ENCODE measurements at places on chromosomes 3 and 15.

DNA sequence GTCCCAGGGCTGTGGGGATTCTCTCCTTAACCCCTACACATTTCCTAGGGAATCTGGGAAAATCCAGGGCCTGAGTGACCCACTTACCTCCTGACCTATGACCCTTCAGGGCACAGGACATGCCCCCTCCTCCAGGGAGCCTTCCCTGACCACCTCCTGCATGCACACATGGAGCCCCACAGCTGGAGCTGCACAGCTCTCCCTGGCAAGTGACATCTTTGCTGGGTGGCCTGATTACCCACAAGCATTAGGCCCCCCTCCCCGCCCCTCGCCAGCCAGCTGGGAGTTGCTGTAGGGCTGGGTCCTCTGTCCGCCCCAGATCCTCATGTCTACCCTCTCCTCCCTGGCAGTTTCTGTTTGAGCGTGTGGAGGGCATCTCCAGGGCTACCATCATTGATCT lies 21.4 kb downstream of the HDAC11 start:
- no peak for DNase-seq

- DNase-seq = no peak
Observed at GRCh38 chr3:161854232-161854771, 357.7 kb downstream of the OTOL1 start.

DNA sequence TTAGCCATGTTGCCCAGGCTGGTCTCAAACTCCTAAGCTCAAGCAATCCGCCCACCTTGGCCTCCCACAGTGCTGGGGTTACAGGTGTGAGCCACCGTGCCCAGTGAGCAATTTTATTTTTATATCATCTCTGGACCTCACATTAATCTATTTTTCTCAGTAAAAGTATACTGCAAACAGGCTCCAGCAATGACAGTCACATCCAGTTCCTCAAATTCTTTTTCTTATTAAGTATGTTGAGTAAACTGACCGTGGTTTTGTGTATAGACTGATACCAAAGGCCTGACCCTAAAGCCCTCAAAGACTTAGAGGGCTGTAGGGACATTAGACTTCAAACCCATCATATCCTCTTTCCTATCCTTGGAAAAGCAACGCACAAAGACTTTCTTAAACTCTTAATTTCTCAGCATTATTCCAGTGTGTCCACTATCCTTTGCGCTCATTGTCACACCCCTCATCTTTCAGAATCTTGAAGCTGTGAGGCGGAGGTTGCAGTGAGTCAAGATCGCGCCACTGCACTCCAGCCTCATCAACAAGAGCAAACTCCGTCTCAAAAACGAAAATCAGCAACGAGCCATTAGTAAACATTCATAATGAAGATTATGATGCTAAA lies 2.0 kb downstream of the NGLY1 start:
- DNase-seq = no peak

- DNase-seq = no peak
Observed at GRCh38 chr15:76147906-76148570, 88.3 kb downstream of the TMEM266 start.

DNA sequence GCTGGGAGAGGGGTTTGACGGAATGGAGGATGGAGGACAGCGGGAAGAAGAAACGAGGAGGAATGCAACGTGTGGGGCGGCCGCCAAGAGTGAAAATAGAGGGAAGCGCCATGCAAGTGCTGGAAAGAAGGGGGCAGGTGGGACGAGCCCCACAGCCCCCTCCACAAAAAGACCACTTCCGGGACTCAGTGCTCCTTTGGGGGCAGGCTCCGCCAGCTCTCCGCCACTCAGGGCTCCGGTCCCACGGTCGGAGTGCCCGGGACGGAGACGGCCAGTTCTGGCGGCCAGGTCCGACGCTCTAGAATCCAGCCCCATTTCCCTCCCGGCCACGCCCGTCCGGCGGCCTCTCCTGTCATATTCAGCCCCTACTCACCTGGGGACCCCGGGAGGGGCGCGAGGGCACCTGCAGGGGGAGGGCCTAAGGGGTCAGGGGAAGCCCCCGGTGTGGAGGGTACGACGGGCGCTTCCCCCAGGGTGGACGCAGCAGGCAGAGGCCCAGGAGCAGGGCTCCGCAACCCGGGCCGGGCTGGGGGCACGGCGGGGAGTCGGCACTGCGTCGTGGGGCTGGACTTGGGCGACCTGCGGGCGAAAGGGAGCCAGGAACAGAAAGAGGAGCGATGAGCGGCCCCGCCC lies 25.5 kb upstream of the CSPG4 start:
- DNase-seq = no peak

- no peak for DNase-seq
Observed at GRCh38 chr3:23161896-23162570, 41.1 kb upstream of the UBE2E2 start.

GRCh38 chr3:98770261-98771039 lies 7.3 kb downstream of the ST3GAL6 start:
- peak; percentile 65 for DNase-seq

- no peak for DNase-seq
Observed at GRCh38 chr3:161914703-161915417, 418.3 kb downstream of the OTOL1 start.

DNA sequence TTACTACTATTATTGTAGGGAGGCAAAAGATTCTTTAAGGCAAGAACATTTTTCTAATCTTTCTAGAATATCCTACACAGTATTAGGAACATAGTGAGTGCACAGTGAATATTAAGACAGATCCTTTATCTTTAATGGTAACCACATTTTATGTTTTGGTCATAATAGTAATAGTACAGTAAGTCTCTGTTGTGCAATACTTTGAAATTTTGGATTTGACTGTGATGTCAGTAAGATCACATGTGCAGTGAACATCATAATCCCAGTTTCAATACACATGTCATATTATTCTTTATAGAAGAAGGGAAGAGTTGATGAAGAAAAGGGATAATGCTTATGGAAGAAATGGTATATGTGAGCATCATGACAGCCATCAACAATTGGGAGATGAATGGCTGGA lies 10.7 kb downstream of the STT3B start:
- DNase-seq = no peak

DNA sequence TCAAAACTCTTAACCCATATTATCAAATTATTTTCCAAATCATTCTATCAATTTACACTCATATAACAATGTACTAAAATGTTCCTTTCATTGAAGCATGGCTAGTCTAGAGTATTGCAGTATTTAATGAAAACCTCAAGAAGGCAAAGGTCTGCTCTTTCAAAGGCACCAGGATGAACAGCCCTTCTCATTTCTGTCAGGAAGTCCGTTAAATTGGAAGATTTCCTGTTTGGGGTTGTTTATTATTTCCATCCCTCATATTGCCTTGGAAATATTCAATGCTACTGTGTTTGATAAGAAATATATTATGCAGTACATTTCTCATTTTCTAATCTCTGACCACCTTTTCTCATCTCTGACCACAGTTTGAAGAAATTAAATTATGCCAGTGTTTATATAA lies 25.1 kb downstream of the ACKR4 start:
- no peak for DNase-seq

DNA sequence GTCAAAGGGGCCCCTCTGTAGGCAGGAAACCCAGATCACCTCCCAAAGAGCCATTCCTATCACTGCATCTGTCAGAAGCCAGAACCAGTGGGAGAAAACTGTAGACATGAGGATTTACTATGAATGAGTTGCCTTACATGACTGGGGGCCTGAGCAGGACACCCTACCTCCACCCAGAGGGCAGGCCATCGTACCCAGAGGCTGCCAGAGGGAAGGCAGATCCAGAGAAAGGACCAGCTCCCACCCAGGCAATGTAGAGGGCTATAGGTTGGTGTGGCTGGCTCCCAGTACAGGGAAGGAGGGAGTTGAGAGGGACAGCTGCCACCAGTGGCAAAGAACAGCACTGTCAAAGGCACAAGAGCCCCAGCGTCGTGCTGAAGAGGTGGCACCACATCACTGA lies 233.2 kb downstream of the OCA2 start:
- DNase-seq = no peak

DNA sequence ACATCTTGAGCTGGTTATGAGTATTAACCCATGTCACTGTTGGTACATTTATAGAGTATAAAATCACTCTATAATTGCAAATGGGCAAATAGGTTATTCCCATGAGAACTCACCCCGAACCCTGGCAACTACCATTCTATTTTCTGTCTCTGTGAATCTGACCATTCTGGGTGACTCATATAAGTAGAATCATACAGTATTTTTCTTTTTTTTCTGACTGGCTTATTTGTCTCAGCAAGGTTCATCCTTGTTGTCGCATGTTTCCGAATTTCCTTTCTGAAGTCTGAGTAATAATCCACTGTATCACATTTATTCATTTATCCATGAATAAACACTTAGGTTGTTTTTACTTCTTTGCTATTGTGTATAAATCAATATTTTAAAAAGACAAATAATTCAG lies 59.9 kb upstream of the CHRM5 start:
- DNase-seq = no peak

DNA sequence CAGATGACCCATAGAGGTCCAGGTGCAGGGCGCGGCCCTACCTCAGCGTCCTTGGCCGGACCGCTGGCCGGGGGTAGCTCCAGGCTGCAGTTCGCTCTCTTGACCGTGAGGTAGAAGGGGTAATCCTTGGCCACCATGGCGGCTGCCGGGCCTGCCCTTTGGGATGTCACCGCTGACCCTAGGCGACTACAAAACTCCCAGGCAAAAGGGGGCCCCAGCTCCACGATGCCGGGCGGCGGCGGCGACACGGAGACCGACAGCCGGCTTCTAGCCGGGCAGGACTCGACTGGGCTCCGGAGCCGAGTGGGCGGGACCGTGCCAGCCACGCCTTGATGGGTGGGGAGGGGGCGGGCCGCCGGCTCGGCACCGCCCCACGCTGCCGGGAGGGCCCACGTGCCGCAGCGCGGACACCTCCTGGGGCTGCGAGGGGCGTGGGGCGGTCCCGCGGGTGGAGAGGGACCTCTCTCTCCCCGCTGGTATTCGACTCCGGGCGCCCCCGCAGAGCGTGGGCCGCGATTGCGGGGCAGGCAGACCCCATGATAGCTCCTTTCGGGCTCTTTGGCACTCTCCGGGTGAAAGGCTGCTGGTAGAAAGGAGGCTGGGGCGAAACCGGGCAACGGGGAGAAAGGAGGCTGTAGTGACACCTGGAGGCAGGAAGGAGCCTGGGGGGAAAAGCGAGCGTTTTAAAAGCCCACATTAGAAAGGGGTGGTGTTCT lies at the start of gene ARHGEF3:
Gene ARHGEF3, minus strand, starts transcription at position 288 of the 716 bp plus-strand sequence. Its CDS starts 151 bp downstream, at position 137.
- DNase-seq = no peak

DNA sequence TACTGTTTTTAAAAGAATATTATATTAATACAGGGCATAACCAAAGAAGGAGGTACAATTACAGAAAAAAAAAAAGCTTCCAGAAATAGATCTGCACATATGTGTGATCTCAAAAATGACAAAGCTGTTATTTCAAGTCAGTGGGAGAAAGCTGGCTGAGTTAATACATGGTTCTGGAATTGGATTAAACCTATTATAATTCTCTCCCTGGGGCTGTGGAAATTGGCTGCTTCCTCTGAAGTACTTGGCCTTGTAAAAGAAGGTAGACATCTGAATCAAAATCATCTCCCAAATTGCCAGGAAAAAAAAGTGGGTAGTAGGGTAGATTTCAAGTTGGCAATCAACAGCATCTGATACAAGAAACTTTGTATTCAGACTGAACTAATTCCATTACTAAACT lies 723.9 kb upstream of the ALCAM start:
- no peak for DNase-seq

- no peak for DNase-seq
Observed at GRCh38 chr15:36977659-36978058, 122.7 kb downstream of the MEIS2 start.

GRCh38 chr3:142366434-142366833 lies 81.4 kb downstream of the XRN1 start:
- no peak for DNase-seq

DNA sequence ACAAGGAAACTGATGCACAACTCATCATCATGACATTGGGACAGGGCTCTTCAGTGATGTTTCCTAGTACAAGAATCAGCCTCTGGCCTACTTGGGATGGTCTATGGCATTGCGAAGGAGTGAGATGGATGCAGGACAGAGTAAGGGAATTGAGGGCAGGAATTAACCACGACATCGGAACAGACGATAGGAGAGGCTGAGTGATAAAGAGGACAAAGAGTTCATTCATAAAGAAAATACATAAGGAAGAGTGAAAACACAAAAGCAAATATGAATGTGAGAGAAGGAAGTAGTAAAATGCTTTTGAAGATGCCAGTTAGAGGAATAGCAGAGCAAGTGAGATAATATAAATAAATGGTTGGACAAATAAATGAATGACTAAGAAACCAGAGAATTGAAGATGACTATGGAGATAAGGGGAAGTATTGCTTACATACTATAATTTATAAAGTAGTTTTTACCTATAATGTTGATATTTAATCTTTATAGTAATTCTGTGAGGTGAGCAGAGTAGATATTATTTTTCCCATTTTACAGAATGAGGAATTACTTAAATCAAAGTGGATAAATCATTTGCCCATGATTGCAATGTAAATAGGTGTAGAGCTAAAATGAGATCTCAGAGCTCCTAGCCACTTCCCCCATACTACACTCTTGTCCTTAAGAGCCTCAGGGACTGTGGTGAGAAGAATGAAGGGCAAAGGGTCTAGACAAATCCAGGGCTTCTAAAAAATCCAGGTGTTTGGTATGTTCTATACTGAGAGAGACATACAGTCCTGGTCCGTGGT lies 203.3 kb downstream of the DTWD1 start:
- DNase-seq = no peak

GRCh38 chr15:57406062-57406772 lies 29.9 kb downstream of the CGNL1 start:
- DNase-seq = no peak

- no peak for DNase-seq
Observed at GRCh38 chr3:157487339-157487738, 15.9 kb downstream of the VEPH1 start.

DNA sequence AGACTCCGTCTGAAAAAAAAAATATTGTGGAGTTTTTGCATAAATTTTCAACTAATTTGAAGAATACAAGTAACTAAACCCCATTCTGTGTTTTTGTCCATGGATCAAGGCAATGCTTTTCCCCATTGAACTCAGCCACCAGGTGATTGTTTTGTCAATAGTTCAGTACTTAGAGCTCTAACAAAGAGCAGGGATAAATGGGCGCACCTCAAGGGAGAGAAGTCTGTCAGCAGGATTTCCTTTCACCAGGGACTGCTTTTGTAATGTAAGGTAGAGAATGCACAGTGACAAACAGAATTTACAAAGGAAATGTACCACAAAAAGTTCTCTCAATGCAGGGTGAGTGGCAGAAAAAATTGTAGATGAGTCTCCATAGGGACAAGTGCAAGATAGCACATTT lies 10.8 kb upstream of the ATP13A5 start:
- DNase-seq = peak; percentile 65

DNA sequence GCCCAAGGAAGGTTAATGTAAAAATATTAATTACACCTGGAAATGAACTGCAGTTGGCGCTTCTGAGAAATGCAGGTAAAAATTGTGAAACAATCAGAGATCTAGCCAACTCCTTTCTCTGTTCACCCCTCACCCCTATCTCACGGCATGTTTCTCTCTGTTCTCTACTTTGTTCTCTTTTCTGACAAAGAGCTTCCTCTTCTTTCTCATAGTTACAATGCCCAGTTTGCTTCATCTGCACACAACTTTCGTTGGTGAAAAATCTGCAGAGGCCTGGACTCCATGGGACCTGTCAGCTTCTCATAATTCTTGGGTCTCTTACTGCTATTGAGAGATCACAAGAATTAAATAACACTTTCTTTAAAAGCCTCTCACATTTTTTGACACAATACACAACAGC lies 212.9 kb upstream of the LRRN1 start:
- DNase-seq = no peak
